Stimulated activated CD8-positive, alpha-beta memory T cell treated with anti-CD3 and anti-CD28 coated beads, Interleukin-4, amount 100 ng/mL, for 1 hour (primary cell): ENCODE measurements at places on chromosomes 6 and 20.

DNA sequence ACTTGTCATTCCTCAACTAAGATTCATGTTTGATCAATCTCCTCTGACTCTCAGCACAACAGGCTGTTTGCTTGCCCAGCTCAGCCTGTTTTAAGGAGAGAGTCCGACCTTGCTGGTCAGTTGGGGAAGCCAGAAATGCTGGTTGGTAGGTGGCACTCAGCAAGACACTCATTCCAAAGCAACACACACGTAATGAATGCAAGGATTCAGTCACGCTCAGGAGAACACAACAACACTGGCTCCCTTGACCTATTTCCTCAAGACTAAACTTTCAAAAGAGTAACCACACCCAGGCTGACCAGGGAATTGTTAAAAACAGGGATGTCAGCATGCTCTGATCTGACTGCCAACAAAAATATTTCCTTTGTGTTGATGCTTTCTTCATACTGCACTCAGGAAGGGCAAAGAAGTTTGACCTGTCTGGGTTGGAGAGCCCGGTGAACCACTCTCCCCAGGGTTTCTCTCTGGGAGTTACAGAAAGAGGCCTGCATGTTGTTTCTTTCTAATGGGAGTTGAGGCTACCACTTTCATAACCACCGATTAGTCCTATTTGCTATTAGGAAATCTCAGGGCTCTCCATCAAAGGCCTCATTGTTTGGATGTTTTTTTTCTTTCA lies 25.6 kb upstream of the PREP start:
- DNase-seq, result no peak

GRCh38 chr20:21151791-21152190 lies 25.9 kb downstream of the KIZ start:
- no peak for DNase-seq

DNA sequence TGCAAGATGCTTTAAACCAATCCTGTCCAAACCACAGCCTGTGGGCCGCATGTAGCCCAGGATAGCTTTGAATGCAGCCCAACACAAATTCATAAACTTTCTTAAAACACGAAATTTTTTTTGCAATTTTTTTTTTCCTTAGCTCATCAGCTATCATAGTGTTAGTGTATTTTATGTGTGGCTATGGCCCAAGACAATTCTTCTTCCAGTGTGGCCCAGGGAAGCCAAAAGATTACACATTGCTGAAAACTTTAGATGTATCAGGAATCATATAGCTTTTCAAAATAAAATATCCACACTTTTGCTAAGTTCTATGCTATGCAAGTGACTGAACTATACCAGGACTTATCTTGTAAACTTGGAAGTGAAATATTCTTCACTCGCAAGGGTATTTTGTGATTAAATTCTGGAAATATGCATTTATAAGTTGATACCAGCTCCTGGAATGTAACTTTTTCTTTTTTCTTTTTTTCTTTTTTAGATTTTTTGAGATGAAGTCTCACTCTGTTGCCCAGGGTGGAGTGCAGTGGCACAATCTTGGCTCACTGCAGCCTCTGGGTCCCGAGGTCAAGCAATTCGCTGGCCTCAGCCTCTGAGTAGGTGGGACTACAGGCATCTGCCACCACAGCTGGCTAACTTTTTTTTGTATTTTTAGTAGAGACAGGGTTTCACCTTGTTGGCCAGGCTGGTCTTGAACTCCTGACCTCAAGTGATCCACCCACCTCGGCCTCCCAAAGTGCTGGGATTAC lies 49.8 kb downstream of the MTHFD1L start:
- no peak for DNase-seq

DNA sequence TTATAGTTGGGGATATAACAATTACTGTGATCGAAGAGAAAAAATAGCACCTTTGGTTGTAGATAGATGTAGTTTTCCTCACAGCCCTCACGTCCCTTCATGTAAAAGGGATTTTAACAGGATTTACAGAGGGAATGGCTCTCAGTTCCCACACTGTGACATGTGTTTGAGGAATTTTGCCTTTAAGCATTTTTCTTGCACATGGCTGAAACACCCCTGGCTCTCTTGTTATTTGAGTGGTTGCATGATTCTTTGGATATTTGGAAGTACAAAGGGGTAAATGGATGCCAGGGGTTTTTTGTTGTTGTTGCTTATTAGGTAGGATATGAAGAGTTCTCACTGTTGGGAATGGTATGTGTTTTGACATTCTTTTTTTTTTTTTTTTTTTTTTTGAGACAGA lies 48.2 kb downstream of the JAG1 start:
- DNase-seq, result no peak

DNA sequence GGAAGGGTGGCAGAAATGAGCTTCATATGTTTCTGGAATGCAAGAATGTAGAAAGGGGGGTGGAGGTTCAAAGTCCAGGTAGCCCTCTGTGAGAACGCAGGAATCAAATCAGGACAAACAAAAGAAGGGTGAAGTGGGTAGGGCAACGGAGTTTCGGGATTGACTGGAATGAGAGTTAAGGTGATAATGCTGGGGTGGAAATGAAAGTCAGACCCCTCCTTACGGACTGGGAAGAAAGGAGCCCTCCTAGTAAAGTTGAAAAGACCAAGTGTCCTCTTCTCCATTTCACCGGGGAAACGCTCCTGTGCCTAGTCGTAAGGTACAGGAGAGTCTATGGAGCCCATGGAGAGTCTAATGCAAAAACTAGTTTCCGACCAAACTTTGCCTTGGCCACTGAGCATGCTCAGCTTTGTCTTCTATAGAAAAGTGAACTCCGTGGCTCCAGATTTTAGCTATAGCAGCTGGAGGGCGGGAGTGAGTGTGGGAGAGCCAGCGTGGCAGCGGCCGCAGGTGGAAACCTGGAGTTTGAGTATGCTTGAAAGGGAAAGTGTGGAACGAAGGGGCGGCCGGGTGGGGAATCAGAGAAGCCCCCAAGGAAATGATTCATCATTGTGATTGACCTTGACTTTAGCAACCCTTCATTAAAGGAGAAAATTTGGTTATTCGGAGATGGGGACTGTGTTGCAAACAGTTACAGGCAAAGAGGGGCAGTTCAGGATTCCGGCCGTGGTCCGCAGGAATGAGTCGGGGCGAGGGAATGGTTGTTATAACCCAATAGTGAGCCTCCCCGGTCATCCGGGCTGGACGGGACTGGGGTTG lies 1.3 kb upstream of the LRRC1 start:
- DNase-seq, result no peak
